GM12891 (cell line): ENCODE measurements at places on chromosomes 5 and 9.

DNA sequence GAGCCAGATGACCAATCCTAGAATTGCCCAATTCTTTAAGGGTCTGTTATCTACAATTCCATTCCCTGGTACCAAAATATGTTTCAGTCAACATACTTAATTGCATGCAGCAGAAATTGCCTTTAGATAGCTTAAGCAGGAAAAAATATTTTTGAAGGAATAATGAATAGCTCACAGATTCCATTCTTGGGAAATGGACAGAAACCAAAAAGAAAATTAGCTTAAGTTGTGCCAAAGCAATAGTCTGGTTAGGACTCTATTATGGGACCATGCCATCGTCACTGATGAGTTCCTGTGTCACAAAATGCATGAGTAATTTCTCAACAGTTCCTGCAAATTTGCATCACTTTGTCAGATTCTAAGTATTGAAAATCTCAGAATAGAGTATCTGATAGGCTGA, 12.3 kb downstream of the ACTBL2 start:
- DNase-seq, result no peak

GRCh38 chr9:137286975-137287383, 9.5 kb downstream of the TOR4A start:
- DNase-seq, result no peak

- no peak for DNase-seq
Observed at GRCh38 chr5:61964201-61964600, 341.8 kb upstream of the KIF2A start.

DNA sequence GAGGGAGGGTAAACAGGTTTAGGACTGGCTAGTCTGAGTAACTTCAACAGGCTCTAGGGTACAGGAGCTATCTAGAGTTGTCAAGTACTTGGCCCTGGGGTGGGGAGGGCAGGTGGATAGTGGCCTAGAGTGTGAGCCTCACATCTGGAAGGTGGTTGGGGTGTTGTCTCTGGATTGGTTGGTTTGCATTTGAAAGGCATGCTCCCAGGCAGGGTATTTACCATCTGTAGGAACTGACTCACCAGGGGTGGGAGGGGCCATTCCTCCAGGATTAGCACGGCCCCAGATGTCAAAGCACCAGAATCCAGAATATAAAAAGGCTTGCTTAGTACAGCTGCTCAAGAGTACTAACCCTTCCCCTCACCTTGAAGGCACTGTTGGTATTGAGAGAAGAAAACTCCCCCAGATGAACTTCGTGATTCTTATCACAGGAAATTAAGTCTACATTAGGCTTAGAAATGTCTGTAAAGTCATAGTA, 193.3 kb downstream of the NTRK2 start:
- DNase-seq, result no peak

DNA sequence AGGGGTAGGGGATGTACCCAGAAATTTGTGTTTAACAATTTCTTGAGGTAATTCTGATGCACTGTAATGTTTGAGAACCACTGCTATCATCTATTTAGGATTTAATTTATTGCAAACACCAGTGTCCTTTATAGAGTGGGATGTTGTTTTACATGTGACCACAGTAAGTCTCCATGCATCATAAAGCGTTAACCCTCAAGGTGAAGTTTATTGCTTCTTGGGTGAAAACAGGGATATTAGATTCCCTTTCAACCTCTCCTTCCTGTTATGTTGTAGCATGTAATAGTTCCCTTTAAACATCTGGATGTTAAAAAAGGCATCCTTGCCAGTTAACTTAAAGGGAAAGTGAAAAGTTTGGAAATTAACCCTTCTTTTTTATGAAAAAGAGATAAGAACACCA, 35.8 kb upstream of the ATG10 start:
- no peak for DNase-seq

DNA sequence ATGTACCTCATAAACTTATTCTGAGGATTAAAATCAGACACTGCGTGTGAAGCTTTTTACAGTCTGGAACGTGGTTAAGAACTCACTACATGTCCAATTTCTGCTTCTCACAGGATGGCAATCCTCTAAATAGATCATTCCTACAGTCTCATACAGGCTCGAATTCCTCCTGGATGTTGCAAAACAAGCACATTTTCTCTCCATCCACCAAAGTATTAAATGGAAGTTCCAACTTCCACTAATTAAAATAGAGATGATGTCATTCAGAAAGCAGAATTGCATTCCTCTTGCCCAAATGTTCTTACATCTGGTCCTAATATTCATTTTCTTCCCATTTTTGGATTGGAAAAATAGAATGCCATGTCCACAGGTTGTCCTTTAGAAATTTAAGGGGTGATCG, 145.5 kb upstream of the PCA3 start:
- DNase-seq, result no peak

GRCh38 chr5:137186759-137187461, 312.2 kb downstream of the SPOCK1 start:
- DNase-seq, result no peak

- DNase-seq, result no peak
Observed at GRCh38 chr5:178209334-178210072, 5.2 kb downstream of the HNRNPAB start.

- DNase-seq, result no peak
Observed at GRCh38 chr5:150626853-150627276, 13.6 kb upstream of the SYNPO start.

DNA sequence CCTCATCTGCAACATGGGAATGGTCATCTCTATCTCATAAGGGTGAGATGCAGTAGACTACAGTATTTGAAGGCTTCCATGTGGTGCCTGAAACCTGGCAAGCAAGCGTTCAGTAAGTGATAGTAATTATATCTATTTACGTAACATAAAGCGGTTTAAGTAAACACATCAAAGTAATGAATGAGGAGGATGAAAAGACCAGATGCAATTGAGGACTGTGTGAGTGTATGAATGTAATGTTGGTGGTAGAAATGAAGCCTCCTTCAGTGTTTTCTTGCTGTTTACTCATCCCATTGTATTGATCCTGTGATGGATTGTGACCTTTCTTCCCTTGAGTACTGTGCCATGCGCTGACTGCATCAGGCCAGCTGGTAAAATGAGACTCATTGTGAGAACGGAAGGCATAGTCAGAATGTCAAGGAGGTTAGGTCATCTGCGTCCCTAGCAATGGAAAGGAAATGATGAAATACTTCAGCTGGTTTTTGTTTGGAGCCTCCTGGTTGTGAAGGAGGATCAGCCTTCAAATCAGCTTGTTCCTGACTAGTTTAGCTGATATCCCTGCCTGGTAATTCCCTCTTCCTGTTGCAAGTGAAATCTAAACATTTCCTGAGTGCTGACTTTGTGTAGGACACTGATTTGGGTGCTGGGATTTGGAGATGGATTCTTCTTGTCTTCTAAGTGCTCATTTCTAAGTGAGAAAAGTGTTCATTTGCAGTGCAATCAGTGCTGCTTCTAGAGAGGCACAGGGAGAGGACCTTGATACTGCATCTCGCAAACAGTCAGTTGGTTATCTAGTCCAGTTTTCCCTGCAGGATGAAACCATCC, 35.6 kb downstream of the TNFSF8 start:
- DNase-seq, result no peak

DNA sequence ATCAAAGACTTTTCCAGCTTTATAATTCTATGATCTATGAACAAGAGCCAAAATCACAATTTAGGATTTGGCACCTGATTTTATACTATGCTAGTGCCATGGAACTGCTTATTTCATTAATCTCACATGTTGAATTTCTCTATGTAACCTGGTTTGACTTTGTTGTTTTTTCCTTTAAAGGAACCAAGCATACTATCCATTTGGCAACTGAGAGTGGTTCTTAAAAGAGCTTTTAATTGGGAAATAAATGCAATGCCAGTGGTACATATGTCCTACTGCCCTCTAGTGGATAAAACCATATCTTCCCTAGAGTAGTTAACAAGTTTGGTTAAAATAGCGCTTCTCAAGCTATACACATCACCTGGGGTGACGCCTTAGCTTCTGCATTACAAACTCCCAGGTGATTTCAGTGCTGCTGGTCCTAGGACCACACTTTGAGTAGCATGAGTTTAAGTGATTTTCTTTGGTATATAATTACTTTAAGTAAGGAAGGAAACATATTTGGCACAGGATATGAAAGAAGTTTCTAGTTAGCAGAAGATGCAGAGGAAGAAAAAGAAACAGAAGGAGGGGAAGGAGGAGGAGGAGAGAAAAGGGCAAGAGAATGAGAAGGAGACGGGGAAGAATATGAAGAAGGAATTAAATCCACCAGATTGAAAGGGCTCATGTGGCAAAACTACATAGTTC, 56.8 kb downstream of the FGF10 start:
- no peak for DNase-seq

GRCh38 chr9:36625006-36625615, 52.4 kb downstream of the MELK start:
- no peak for DNase-seq

GRCh38 chr9:88077071-88077617, 61.1 kb downstream of the SPATA31C2 start:
- DNase-seq, result no peak

DNA sequence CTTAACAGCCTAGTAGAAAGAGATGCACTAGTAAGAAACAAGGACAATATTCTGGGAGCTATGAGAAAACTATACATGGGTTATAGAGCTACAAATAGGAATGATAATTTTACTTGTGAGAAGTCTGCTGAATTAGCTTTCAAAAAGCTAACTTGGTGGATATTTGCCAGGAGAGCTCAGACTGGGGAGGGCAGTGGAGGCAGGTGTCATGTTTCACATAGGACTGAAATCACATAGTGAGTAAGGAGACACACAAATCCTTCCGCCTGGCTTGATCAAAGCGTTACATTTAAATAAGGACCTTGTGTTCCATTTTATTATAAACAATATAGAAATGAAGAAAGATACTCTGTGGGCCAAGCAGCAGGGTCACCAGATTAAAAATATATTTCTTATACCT, 235.0 kb downstream of the ISL1 start:
- DNase-seq, result no peak

- no peak for DNase-seq
Observed at GRCh38 chr5:159439002-159439401, 108.7 kb upstream of the IL12B start.

GRCh38 chr5:16427587-16427986, 38.0 kb downstream of the ZNF622 start:
- DNase-seq, result no peak

DNA sequence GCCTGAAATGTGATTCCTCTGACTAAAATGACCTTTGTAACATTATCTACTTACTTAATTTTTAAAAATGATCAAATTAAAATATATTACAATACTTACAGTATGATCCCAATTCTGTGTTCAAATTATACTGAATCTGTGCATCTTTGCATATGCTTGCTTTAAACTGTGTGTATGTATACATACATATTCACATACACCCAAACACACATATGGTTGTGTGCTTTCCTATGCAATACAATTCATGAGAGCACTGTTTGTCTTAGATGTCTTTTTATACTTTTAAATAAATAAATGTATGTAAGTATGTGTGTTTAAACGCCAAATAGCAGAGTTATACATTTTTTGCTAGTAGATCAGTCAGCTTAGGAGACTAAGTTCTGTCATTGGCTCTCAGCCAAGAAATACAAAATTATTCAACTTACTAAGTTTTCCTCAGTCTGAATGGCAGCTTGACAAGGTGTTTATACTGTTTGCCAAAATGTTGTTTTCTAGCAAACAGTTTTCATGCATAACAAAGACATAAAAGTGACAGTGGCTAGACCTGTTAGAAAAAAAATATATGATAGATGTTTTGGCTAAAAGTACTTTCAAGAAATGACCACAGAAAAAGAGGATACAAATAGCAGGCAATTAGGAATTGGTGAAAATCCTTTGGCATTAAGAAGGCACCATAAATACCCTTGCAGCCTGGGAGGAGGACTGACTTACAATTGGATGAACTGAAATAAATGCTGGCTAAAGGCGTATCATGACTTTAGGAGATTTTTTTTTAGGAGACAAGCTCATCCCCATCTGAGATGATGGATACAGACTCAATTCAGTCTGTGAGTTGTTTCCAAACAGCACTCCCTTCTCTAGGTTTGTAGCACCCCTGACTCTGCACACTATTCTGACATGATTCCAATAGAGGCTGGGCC, 7.9 kb downstream of the TICAM2 start:
- DNase-seq, result no peak

DNA sequence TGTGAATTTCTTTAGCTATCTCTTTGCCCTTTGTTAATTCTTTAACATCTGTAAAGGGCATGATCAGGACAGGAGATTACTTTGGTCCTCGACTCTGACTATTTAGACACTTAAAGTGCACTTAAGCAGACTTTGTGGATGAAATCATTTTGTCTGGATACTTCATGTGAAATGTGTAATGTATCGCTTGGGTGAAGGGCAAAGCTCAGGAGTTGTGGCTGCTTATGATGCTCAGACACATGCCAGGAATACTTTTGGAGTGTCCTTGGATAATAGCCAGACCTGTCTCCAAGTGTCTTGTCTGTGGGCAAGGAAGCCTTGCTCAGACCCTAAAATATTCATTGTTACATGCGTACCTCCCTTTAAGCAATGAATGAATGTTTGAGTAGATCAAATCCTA, 87.8 kb downstream of the RAI14 start:
- no peak for DNase-seq

- DNase-seq, result peak; percentile 36
Observed at GRCh38 chr5:36701085-36701698, 94.8 kb downstream of the SLC1A3 start.

DNA sequence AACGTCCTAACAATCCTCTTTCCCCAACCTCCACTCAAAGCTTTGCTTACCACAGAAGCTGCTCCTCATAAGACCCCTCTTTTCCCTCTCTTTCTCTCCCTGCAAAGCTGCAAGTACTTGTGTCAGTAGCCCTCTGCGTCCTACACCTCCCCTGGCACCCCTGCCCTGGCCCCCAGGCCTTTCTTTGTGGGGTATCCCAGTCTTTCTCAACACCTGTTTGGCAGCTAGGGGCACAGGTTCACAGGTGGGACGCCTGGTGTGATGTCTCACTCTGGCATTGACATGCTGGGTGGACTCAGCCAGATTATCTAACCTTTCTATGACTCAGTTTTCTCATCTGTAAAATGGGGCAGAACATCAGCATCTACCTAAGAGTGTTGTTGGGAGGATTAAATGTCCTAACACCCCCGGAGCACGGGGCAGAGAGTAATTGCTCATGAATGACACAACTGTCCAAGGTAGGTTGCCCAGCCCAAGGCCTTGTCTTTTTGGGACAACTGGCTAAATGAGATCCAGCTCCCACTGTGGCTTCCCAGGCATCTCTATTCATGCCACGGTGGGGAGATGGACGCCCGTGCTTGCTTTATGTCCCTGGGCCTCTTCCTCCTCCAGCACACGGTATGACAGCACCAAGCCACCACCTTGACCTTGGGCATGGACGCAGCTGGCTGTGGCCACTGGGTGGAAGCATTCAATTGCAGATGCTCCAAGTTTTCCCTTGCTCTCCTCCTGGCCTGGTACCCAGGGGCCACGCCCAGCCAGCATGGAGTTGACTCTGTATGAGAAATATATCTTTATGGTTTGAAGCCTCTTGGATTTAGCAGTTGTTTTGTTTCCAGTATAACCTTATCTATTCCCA, 190.4 kb downstream of the RGS3 start:
- DNase-seq, result no peak

- no peak for DNase-seq
Observed at GRCh38 chr5:147965715-147966114, 59.4 kb upstream of the C5orf46 start.

DNA sequence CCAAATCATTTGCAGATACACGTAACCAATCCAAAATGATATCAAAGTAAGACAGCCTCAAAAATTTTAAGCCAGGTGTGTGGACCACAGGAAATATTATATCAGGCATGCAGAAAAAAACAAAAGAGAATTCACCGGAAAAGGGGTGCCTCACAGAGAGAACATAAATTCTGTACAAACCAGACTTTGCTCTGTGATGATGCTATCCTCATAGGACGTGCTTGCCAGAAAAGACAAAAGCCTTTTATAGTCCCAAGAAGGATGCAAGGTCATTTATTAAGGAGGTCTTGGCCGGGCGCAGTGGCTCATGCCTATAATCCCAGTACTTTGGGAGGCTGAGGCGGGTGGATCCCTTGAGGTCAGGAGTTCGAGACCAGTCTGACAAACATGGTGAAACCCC, 16.8 kb upstream of the ATP6V1G1 start:
- no peak for DNase-seq
